ENCODE measurements at places on chromosomes 12 and 14.

DNA sequence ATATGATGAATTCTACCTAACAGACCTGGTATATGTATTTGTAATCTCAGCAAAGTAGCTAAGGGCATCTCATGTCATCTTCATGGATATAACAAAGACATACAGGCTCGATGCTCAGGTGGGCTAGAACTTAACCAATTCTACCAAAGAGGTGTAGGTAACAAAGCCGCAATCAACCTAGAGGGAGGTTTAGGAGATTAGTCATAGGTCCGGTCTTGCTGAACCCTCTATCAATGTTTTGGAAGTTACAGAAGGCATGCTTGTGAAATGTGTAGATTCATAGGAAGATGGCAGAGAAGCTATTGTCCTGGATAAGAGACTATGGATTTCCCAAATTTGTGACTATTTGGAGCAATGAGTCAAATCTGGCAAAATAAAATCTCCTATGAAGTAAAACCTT, 42.6 kb upstream of the SYCP3 start:
- no peaks in the 10 kb centered on the region for H3K4me1 ChIP-seq
- no peak for DNase-seq
- H3K36me3 ChIP-seq = no peaks in the 10 kb centered on the region
- H3K4me3 ChIP-seq = no peak overlapping the region

DNA sequence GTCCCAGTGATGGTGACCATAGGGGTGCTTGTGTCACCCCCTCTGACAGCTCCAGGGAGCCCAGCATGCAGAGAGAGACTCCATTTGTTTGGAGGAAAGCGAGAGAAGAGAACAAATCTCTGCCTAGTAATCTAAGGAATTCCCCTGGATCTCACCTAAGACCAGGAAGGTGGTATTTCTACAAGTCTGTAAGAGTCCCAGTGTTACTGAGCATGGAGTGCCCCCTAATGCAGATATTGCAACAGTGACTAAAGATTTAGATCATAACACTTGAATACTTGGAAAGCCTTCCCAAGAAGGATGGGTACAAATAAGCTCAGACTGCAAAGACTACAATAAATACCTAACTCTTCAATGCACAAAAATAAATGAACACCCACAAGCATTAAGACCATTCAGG, 360.4 kb upstream of the GARIN6 start:
- H3K36me3 ChIP-seq = no peaks in the 10 kb centered on the region
- no peak for DNase-seq
- no peaks in the 10 kb centered on the region for H3K4me1 ChIP-seq
- H3K4me3 ChIP-seq = no peak overlapping the region
- H3K27me3 ChIP-seq = no peaks in the 10 kb centered on the region

DNA sequence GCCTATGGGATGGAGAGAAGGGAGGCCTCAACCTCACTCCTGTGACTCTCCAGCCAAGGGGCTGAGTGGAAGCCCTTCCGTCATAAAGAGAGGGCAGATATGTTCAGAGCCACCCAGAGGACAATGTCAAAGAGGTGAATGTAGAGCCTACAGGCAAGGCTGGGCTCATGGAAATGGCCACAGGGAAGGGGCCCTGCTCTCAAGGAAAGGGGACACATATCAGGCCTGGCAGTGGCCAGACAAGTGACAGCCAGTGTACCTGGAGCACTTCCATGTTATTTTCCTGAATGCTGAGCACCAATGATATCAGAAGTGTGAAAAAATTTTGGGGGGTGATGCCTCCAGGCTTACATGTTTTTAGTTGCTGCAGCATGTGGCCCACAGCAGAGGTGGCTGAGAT, 36.6 kb upstream of the DDX11 start:
- H3K4me1 ChIP-seq = peaks cover 31% of the 10 kb centered on the region
- no peak overlapping the region for H3K4me3 ChIP-seq
- H3K27me3 ChIP-seq = no peaks in the 10 kb centered on the region

- no peak overlapping the region for H3K4me3 ChIP-seq
- H3K4me1 ChIP-seq = no peaks in the 10 kb centered on the region
- DNase-seq = no peak
- H3K36me3 ChIP-seq = no peaks in the 10 kb centered on the region
These were observed 178.2 kb downstream of the BCL11B start for GRCh38 chr14:99093532-99094517.

GRCh38 chr14:67722293-67722692, 20.6 kb downstream of the RDH12 start:
- no peak overlapping the region for H3K27ac ChIP-seq
- H3K36me3 ChIP-seq = no peaks in the 10 kb centered on the region
- no peak overlapping the region for H3K4me3 ChIP-seq
- peaks cover 10% of the 10 kb centered on the region for H3K4me1 ChIP-seq

DNA sequence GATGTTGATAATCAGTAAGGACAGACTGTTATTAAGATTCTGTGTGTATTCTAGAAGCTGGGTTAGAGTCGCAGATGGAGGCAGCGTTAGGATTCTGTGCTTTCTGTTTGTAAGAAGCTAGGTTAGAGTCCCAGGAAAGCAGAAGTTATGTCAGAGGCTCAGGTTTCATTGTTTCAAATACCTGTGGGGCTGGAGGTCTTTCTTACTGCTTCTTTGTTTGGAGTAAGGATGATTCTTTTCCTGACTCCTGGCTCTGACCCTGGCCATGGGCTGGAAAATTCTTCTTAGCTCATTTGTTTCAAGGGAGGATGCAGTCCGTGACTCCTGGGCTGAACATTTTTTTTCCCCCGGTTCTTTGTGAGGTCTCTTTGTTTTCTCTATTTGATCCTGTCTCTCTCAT, 5.2 kb downstream of the MUCL1 start:
- H3K36me3 ChIP-seq = no peaks in the 10 kb centered on the region
- H3K27ac ChIP-seq = no peak overlapping the region
- H3K4me1 ChIP-seq = no peaks in the 10 kb centered on the region
- no peak overlapping the region for H3K4me3 ChIP-seq
- DNase-seq = no peak

DNA sequence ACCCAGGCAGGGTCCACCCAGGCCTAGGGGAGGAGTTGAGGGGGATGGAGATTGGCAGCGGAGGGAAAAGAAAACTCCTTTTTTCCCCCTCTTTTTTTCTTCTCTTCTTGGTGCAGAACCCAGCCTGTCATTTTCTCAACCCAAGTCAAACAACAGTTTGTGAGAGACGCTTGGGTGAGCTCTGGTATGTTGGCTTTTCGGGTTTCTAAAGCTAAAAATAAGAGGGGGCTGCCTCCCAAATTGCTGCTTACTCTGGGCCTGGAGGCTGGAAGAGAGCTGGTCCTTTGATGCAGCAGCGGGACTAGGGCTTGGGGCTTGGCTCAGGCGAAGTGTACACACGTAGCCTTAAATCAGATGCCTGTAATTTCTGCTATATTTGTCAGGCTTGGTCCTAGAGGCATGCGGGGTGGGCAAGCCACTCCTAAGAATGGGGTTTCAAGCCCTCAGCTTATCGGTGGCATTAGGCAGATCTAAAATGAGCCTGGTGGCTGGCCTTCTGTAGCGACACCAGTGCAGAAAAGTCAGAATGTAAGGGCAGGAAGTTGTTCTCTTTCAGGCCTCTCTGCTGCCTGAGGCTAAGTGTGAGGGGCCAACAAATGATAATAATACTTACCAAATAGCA, 816 bp upstream of the SLC8A3 start:
- H3K27me3 ChIP-seq = no peaks in the 10 kb centered on the region
- no peaks in the 10 kb centered on the region for H3K4me1 ChIP-seq
- DNase-seq = no peak
- H3K36me3 ChIP-seq = no peaks in the 10 kb centered on the region

GRCh38 chr14:60773558-60773957, 39.0 kb downstream of the MNAT1 start:
- H3K4me3 ChIP-seq = no peak overlapping the region
- no peak for DNase-seq
- H3K36me3 ChIP-seq = no peaks in the 10 kb centered on the region
- no peak overlapping the region for H3K27ac ChIP-seq
- H3K4me1 ChIP-seq = no peaks in the 10 kb centered on the region

GRCh38 chr14:58972233-58973017, 216.0 kb upstream of the DAAM1 start:
- no peaks in the 10 kb centered on the region for H3K27me3 ChIP-seq
- H3K36me3 ChIP-seq = no peaks in the 10 kb centered on the region
- H3K4me1 ChIP-seq = no peaks in the 10 kb centered on the region

- H3K36me3 ChIP-seq = no peaks in the 10 kb centered on the region
- no peak overlapping the region for H3K27ac ChIP-seq
- no peaks in the 10 kb centered on the region for H3K27me3 ChIP-seq
- DNase-seq = no peak
These were observed 155.2 kb upstream of the AVPR1A start for GRCh38 chr12:63305901-63306875.

- no peaks in the 10 kb centered on the region for H3K27me3 ChIP-seq
- no peak overlapping the region for H3K27ac ChIP-seq
- no peaks in the 10 kb centered on the region for H3K4me1 ChIP-seq
- DNase-seq = no peak
- H3K4me3 ChIP-seq = no peak overlapping the region
These were observed 61.3 kb upstream of the RESF1 start for GRCh38 chr12:31897781-31898503.

- peak overlapping the region; percentile 66 for H3K27ac ChIP-seq
- no peaks in the 10 kb centered on the region for H3K4me1 ChIP-seq
- no peaks in the 10 kb centered on the region for H3K27me3 ChIP-seq
- H3K36me3 ChIP-seq = peaks cover 18% of the 10 kb centered on the region
- H3K4me3 ChIP-seq = no peak overlapping the region
- DNase-seq = no peak
These were observed 30.1 kb downstream of the NRDE2 start for GRCh38 chr14:90301668-90302090.

DNA sequence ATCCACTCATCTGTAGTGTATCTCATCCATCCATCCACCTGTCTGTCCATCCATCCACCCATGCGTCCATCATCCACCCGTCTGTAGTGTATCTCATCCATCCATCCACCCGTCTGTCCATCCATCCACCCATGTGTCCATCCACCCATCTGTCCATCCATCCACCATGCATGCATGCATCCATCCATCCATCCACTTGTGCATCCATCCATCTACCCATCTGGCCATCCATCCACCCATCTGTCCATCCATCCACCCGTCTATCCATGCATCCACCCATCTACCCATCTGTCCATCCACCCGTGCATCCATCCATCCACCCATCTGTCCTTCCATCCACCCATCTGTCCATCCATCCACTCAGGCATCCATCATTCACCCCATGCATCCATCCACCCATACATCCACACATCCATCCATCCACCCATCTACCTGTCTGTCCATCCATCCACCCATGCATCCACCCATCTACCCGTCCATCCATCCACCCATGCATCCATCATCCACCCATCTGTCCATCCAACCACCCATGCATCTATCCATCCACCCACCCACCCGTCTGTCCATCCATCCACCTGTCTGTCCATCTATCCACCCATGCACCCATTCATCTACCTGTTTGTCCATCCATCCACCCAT, 28.5 kb downstream of the FBRSL1 start:
- H3K27ac ChIP-seq = no peak overlapping the region
- H3K4me3 ChIP-seq = no peak overlapping the region
- H3K36me3 ChIP-seq = peaks cover 4% of the 10 kb centered on the region
- H3K27me3 ChIP-seq = no peaks in the 10 kb centered on the region

GRCh38 chr12:116882742-116883141, 1.5 kb upstream of the HRK start:
- H3K4me3 ChIP-seq = no peak overlapping the region
- DNase-seq = no peak
- H3K4me1 ChIP-seq = no peaks in the 10 kb centered on the region
- no peak overlapping the region for H3K27ac ChIP-seq
- H3K36me3 ChIP-seq = no peaks in the 10 kb centered on the region
- H3K27me3 ChIP-seq = peaks cover 13% of the 10 kb centered on the region

GRCh38 chr12:90151491-90152015, 442.9 kb upstream of the ATP2B1 start:
- DNase-seq = no peak
- H3K36me3 ChIP-seq = no peaks in the 10 kb centered on the region
- H3K4me3 ChIP-seq = no peak overlapping the region
- H3K27ac ChIP-seq = no peak overlapping the region

GRCh38 chr14:47302121-47302520, 373.3 kb downstream of the MDGA2 start:
- no peaks in the 10 kb centered on the region for H3K27me3 ChIP-seq
- no peak overlapping the region for H3K27ac ChIP-seq
- no peaks in the 10 kb centered on the region for H3K4me1 ChIP-seq
- no peak overlapping the region for H3K4me3 ChIP-seq

DNA sequence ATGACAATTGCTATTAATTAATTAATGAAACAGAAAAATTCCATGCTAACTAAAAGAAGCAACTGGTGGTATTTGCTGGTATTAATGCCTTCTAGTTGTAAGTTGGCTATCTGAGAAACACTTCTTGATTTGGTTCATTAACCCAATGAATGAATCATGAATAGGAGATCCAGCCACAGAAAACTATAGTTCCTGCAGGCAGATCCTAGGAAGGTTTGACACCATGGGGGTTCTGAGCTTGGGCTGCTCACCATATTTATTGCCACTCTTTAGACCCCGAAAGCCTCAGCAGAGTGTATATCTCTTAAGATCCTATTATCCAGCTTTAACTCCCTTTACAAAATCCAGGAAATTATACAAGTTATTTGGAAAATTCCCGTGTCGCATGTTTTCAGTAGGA, 81.4 kb upstream of the REP15 start:
- H3K27ac ChIP-seq = no peak overlapping the region
- DNase-seq = no peak
- H3K4me1 ChIP-seq = peaks cover 57% of the 10 kb centered on the region
- H3K4me3 ChIP-seq = no peak overlapping the region
- H3K36me3 ChIP-seq = no peaks in the 10 kb centered on the region
- no peaks in the 10 kb centered on the region for H3K27me3 ChIP-seq

DNA sequence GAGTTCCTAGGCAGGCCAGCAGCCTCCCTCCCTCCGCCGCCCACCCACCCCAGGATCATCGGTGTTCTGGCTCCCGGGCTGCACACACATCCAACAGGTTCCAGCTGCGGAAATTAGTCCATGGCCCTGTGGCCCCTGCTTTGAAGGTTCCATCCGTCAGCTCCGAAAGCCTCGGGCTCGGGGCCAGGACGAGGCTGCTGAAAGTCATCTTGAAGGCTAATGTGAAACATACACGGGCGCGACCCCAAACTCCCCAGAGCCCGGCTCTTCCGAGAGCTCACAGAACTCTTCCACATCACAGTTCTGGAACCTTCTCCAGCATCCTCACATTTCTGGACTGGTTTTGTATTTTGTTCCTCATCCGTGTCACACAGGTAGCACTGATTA, 19.8 kb downstream of the KDM2B start:
- H3K36me3 ChIP-seq = no peaks in the 10 kb centered on the region
- H3K27me3 ChIP-seq = no peaks in the 10 kb centered on the region
- no peaks in the 10 kb centered on the region for H3K4me1 ChIP-seq
- no peak overlapping the region for H3K4me3 ChIP-seq

GRCh38 chr12:100213016-100213891, 12.6 kb downstream of the ACTR6 start:
- no peak for DNase-seq
- no peak overlapping the region for H3K27ac ChIP-seq
- H3K36me3 ChIP-seq = peaks cover 69% of the 10 kb centered on the region
- H3K27me3 ChIP-seq = no peaks in the 10 kb centered on the region
- no peaks in the 10 kb centered on the region for H3K4me1 ChIP-seq

- peaks cover 46% of the 10 kb centered on the region for H3K4me1 ChIP-seq
- no peak for DNase-seq
- H3K27ac ChIP-seq = no peak overlapping the region
- no peaks in the 10 kb centered on the region for H3K36me3 ChIP-seq
These were observed 113.0 kb downstream of the MED13L start for GRCh38 chr12:116164250-116165035.

- no peak overlapping the region for H3K27ac ChIP-seq
- no peaks in the 10 kb centered on the region for H3K4me1 ChIP-seq
- peaks cover 94% of the 10 kb centered on the region for H3K36me3 ChIP-seq
These were observed 15.1 kb upstream of the RPLP0 start for GRCh38 chr12:120215766-120216735.

Measured in right atrium auricular region (tissue), 2 donors.